Thoracic aorta (tissue), 2 donors: ENCODE measurements at places on chromosomes 7 and 10. TPM values are rescaled to one million over a fixed set of nuclear protein-coding genes. Genes with fewer than 3 reads are reported as not detected.

- DNase-seq: no peak
Measured at GRCh38 chr10:10941127-10941730, 76.4 kb upstream of the CELF2 start.

GRCh38 chr7:128917122-128917521 lies 6.6 kb upstream of the KCP start:
- no peak for DNase-seq

- DNase-seq: no peak
Measured at GRCh38 chr7:24408798-24409430, 124.9 kb downstream of the NPY start.

The OPN4 gene
- total RNA-seq: not detected

The SLIT1 gene
- 0.14 TPM for total RNA-seq

The LBX1 gene
- not detected for total RNA-seq

The NT5C3A gene
- 22.2 TPM for total RNA-seq
